Activated CD8-positive, alpha-beta memory T cell treated with anti-CD3 and anti-CD28 coated beads for 48 hours (primary cell): ENCODE measurements at places on chromosomes 6 and 20.

DNA sequence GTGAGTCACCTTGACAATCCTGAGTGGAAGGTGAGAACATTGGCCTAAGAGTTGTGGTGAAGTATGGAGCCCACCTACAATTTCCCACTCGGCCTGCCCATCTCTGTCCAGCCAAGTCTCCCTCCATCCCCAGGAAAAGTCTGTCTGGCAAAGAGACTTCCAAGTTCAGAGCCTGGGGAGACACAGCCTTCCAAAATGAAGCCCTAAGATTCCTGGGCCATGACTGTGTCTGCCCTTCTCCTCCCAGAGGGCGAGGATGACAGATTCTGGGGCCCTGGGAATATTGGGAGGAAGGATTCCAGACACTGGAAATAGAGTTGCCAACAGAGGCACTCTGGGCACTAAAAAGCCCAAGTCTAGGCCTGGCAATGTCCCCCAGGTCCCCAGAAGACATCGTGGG lies 176.8 kb downstream of the NFATC2 start:
- no peak for DNase-seq

- DNase-seq, result no peak
Observed at GRCh38 chr20:17750722-17751045, 50.9 kb downstream of the BANF2 start.

- no peak for DNase-seq
Observed at GRCh38 chr6:24205020-24205492, 79.0 kb downstream of the NRSN1 start.

GRCh38 chr6:78231002-78231401 lies 578.2 kb downstream of the MEI4 start:
- DNase-seq, result no peak

DNA sequence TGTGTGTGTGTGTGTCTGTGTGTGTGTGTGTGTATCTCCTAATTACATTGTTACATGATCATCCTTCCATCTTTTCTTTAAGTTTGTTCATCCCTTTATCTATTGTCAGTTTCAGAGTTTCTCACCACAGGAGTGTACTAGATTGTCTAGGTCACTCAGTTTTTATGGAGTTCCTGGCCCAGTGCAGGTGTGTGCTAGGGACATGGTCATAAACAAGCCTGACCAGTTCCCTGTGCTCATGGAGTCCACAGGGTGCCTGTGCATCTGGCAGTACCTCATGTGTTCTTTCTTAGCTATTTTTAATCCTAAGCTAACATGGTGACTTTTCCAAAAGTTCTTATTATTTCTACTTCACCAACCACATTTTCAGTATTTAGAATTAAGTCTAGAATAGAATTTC lies 43.9 kb downstream of the PHACTR2 start:
- no peak for DNase-seq

GRCh38 chr6:43521836-43522235 lies 4.9 kb downstream of the POLR1C start:
- DNase-seq, result no peak

DNA sequence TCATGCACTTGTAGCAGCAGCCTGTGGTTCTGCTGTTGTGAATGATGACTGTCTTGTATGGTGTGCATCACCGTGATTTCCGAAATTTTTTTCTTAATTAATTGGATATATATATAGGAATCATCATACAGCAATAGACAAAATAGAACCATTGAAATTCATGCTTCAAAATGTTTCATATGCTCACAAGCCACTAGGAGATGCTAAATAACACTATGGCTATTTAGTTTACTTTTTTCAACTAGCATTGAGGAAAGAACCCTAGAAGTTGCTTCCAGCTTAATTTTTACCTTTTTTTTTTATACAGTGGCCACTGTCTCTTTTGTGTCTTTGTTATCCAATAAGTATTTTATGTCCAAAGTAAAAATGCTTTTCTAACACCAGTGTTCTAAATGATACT lies 485.4 kb downstream of the CDKAL1 start:
- DNase-seq, result no peak

- DNase-seq, result no peak
Observed at GRCh38 chr20:49381558-49382493, 100.6 kb downstream of the KCNB1 start.

DNA sequence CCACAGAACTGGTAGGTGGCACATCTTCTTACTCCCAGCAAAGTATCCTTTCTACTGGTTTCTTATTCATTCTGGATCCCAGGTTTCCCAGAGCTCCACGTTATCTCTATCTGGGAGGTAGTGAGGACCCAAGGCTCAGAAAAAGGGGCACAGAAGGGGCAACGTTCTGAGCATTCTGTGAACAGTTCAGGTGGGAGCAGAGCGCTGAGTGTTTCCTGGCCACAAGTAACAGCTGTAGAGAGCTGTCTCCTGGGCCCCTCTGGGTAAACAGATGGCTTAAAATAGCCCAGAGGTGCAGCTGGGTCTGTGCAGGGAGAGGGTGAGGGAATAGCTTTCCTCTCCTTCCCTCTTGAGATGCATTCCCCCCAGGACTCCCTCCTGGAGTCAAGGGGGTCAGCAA lies 2.1 kb downstream of the APOBEC2 start:
- DNase-seq, result no peak

GRCh38 chr20:50559856-50560638 lies 49.9 kb downstream of the PTPN1 start:
- DNase-seq, result no peak

GRCh38 chr6:37060195-37060559 lies 54.7 kb downstream of the FGD2 start:
- no peak for DNase-seq

GRCh38 chr20:58215116-58215515 lies 13.3 kb downstream of the ANKRD60 start:
- no peak for DNase-seq

DNA sequence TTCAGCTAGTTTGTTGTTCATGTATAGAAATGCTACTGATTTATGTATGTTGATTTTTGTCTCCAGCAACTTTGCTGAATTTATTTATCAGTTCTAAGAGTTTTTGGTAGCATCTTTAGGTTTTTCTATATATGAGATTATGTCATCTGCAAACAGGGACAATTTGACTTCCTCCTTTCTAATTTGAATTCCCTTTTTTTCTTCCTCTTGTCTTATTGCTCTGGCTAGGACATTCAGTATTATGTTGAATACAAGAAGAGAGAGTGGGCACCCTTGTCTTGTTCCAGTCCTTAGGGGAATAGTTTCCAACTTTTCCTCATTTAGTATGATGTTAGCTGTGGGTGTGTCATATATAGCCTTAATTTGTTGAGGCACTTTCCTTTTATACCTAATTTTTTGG lies 58.2 kb downstream of the CDH26 start:
- DNase-seq, result no peak

- DNase-seq, result no peak
Observed at GRCh38 chr20:22404419-22405170, 179.8 kb downstream of the FOXA2 start.

- no peak for DNase-seq
Observed at GRCh38 chr20:52419205-52419604, 227.6 kb upstream of the ZFP64 start.

GRCh38 chr20:63097336-63097831 lies 90.6 kb upstream of the BHLHE23 start:
- no peak for DNase-seq

GRCh38 chr6:36605560-36606391 lies 11.6 kb downstream of the SRSF3 start:
- no peak for DNase-seq

GRCh38 chr6:27251606-27252251 lies 4.2 kb downstream of the PRSS16 start:
- no peak for DNase-seq

DNA sequence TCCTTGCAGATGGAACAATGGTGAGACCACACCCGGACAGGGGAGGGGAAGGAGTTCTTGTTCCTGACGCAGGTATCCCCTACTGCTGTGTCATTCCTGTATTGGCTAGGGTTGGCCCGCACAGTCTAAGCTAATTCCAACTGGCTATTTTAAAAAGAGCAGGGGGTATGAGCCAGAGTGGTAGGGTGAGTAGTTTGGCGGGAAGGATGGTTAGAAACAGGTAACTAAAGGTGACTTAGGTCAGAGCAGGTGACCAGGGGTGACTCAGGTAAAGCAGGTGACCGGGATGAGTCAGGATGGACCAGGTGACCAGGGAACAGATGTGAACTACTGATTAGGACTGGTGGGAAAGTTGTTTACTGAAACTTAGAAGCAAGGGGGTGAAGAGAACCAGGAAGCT lies 58.0 kb downstream of the ZNF292 start:
- DNase-seq, result no peak

DNA sequence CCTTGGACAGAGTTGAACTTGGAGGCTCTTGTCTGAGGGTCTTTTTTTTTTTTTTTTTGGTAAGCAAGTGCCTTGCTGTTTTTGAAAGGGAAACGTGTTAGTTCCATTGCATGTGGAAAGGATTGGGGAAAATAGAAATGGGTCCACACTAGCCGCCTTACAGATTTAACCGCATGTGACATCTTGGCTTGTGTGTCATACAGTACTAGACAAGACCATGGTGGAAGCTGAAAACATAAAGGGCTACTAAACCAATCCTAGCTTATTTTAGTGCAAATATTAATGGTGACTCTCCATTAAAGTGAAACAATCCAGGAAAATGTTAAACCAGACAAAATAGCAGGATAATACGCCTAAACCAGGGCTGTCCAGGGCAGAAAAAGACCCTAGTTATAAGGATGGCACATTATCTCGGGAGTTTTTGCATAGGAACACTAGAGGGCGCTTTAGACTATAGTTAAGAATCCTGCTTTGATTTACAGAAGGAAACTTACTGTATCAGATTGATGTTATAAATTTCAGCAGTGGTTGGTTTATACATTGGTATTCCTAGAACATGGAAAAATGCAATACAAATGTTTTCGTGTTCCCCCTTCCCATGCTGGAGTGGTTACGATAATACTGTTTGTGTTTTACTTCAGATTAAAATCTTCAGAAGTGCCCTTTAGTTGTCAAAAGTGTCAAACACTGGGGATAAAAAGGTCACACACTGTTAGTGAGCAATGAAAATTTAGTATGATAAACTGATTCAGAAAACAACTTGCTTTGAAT lies 59.8 kb upstream of the DEK start:
- DNase-seq, result no peak

- no peak for DNase-seq
Observed at GRCh38 chr20:31989030-31989645, 21.1 kb upstream of the CCM2L start.

DNA sequence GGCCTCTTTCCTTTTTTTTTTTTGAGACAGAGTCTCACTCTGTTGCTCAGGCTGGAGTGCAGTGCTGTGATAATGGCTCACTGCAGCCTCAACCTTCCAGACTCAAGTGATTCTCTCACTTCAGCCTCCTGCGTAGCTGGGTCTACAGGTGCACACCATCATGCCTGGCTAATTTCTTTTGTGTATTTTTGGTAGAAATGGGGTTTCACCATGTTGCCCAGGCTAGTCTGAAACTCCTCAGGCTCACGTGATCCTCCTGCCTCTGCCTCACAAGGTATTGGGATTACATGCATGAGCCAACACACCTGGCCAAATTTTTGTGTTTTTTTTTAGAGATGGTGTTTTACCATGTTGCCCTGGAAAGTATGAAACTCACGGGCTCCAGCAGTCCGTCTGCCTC lies 29.3 kb downstream of the SRC start:
- no peak for DNase-seq

GRCh38 chr6:137978252-137978896 lies 111.3 kb downstream of the TNFAIP3 start:
- no peak for DNase-seq

GRCh38 chr6:110325197-110325596 lies 33.0 kb downstream of the METTL24 start:
- DNase-seq, result no peak

GRCh38 chr6:114989279-114989964 lies 646.6 kb upstream of the HS3ST5 start:
- no peak for DNase-seq

DNA sequence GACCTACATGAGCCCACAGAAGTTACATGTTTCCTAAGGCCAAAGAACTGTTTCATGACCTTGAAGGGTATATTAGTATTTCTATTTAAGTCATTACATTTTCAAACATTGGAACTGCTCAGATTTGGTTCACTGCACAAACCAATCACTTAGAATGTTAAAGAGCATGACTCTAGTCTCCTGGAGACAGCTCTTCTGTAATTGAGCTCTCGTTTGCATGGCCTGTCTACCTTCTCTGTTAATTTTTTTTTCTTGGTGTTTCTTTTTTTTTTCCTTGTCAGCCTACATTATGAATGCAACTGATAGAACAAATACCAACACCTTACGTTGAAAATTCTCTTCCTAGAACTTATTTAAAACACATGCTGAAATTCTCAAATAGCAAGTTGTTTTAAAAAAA lies 860.2 kb upstream of the MAP3K7 start:
- DNase-seq, result no peak

GRCh38 chr20:45873409-45874103 lies 7.5 kb upstream of the ZSWIM1 start:
- no peak for DNase-seq

DNA sequence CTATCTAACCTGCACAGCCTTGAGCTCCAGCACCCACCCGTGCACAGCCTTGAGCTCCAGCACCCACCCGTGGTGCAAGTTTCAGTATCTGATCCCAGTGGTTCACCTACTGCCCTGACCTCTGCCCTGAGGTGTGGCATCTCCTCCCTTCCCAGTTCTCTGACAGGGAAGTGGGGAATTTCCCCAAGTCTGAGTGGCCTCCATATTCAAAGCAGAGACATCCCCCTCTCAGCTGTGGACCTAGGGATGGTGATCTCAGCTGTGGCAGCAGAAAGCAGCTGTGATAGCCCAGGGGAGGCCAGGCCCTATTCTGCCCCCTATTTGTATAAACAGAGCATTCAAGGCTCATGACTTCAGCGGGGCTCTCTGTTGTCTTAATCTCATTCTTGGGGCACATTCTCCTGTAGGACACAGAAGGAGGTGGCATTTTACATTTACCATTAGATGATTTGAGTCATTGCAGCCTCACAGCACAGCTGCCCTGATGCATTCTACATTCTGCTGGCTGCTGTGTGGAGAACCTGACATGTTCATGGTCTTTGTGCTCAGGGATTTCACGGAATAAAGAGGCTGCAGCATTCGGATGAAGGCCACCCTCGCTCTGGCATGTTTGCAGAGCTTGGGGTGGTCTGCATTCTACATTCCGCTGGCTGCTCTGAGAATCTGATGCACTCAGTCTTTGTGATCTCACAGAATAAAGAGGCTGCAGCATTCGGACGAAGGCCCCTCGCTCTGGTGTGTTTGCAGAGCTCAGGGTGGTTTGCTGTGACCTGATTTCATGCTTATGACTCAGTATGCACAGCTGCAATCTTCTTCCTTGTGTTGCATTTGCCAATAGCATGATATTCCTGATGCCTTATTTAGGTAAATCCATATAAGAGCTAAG lies 16.9 kb downstream of the GPR31 start:
- no peak for DNase-seq

- no peak for DNase-seq
Observed at GRCh38 chr20:32945710-32946221, 58.5 kb downstream of the SUN5 start.

- no peak for DNase-seq
Observed at GRCh38 chr6:43671011-43671800, 16.4 kb downstream of the MRPS18A start.

GRCh38 chr6:82331031-82331773 lies 32.4 kb upstream of the TPBG start:
- DNase-seq, result no peak

GRCh38 chr20:5041433-5041832 lies 40.1 kb upstream of the SLC23A2 start:
- no peak for DNase-seq
